ENCODE measurements at places on chromosomes 16 and 17.

GRCh38 chr17:71432378-71433315 is 688.2 kb upstream of the SOX9 start:
- peak; percentile 83 for DNase-seq

- DNase-seq = no peak
Observed at GRCh38 chr16:62272035-62272434, 235.8 kb upstream of the CDH8 start.

DNA sequence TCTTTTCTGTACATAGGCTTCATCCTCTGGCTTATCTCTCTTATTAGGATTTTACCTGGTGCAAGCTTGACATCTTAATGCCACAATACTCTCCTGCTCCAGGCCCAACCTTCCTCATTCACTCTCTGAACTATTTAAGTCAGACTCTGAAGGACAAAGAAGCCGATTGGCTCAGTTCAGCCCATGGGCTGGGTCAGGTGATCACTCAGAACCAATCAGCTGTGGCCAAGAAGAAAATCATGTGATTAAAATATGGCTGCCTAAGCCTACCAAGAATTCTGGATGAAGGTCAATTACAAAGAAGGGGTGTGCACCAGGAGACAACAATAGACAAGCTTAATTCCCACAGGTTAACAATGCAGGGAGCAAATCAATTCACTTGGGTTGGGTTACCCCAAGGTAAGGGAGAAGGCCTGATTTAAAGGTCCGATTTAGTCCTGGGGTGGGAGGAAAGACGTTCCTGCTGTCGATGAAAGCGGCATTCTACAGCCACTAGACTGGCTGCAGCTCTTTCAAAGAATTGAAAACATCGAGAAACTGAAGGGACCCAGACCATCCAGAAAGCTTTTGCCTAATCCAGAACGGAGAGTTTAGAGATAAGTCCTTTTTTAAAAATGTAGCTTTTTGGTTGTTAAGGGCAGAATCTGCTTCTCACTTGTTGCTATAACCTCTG is 42.9 kb upstream of the NFAT5 start:
- DNase-seq = no peak

- no peak for DNase-seq
Observed at GRCh38 chr17:17982801-17983200, 10.1 kb downstream of the DRC3 start.

GRCh38 chr17:29557085-29557738 is 9.6 kb downstream of the ABHD15 start:
- DNase-seq = peak; percentile 34

- DNase-seq = no peak
Observed at GRCh38 chr17:6000426-6000825, 69.8 kb upstream of the WSCD1 start.

- no peak for DNase-seq
Observed at GRCh38 chr17:73870473-73870872, 226.2 kb upstream of the SDK2 start.

GRCh38 chr16:49443576-49443975 is 70.0 kb downstream of the C16orf78 start:
- DNase-seq = no peak

DNA sequence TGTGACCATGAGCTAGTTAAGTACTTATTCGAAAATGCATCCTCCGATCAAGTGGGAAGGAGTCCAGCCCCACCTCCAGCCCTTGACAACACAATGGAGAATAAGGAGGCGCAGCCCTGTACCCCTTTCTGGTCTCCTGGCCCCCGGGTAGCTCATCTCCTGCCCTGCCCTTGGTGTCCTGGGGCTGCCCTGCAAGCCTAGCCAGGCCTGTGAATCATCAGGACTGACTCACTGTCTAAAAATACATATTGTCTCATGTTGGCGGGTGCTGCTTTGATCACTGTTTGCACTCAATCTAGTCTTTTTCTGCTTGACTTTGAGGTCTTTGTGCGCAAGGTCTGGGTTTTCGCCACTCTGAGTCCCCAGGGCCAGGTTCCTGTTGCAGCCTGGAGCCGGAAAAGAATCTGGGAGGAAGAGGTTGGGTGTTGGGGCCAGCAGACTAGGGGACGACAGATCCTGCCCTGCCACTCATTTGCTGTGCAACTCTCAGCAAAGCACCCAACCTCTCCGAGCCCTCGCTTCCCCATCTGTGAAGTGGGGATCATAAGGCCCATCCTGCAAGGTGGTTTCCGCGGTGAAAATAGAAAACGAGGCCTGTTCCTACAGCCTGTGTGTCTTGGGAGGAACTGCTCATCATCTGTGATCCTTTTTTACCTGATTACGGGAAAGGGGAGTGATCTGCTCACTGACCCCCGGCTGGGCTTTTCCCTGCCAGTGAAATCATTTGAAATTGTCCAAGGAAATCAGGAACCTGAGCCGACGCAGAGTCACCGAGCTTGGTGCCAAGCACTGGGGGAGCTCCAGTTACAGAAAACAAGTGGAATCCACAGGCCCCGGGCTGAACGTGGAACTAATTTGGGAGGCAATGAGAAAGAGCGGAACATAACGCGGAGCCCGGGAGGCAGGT is 230.4 kb downstream of the PARN start:
- peak; percentile 68 for DNase-seq

GRCh38 chr17:60383379-60383778 is 8.6 kb downstream of the USP32 start:
- DNase-seq = no peak

DNA sequence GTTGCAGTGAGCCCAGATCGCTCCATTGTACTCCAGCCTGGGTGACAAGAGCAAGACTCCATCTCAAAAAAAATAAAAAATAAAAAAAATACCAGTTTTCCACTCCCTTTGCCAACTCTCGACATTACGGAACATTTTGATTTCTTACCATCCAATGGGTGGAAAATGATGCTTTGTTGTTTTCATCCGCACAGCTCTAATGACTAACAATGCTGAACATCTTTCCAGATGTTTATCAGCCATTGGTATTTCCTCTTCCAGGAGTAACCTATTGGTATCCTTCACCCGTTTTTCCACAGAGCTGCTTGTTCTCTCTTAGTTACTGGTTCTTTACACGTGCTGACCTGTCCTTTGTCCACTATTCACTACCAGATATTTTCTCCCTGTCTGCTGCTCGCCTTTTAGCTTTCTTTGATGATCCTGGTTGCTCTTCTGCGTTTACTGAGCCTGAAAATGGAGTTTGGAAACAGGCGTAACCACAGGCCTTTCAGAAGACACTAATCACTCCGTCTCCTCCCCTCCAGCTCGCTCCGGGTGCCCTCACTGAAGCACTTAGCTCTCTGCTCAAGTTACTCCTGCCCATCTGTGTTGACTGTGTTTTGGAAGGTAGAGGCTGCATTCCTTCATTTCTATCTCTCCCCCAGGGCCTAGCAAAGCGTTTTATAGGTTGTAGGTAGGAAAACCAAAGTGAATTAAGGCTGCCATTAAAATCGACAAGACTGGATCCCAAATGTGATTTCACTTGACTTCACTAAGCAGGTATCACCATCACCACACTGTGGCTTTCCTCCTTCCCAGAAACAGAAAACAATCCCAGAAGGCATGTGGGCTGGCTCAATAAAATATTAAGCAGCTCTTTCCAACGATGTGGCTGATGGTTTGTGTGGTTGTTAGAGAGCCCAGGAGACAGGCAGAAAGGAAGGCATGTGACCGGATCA is 8.9 kb downstream of the SHPK start:
- peak; percentile 15 for DNase-seq

- DNase-seq = peak; percentile 59
Observed at GRCh38 chr17:49575679-49576087, at the start of gene NXPH3. Gene NXPH3, plus strand, starts transcription at chr17:49575871. Its CDS starts 349 bp downstream, at chr17:49576220.

DNA sequence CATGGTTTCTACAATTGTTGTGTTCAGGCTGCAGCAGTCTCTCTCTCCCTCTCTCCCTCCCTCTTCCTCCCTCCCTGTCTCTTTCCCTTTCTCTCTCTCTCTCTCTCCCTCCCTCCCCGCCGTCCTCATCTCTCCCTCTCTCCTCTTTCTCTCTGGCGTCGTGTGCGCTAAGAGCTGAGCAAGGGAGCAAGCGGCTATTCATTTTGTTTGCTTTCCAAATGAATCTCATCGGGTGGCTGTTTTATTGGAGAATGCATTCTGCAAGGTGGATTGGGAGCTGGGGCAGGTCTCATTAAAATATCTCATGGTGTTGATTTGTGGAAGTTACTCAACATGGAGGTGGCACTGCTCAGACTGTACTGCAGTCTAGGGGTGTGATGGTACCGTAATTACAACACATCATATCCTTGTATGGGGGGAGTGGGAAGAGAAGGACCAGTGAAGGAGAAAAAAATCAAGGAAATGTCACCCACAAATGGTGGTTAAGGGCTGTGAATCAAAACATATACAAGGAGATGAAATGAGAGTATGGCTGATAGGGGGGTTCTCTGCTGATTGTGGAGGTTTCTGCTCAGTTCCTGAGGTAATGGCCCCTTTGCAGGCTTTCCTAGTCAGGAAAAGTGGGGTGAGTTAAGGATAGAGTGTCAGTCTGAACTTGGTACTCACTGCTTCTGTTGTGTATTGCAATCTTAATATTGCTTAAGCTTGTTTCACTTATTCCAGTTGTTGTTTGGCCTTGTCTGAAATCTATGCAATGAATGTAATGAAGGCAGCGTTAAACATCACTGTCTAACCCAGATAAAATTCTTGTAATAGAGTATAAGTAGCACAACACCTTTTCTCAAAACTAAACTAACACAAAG is 2.7 kb downstream of the MSL1 start:
- peak; percentile 26 for DNase-seq

DNA sequence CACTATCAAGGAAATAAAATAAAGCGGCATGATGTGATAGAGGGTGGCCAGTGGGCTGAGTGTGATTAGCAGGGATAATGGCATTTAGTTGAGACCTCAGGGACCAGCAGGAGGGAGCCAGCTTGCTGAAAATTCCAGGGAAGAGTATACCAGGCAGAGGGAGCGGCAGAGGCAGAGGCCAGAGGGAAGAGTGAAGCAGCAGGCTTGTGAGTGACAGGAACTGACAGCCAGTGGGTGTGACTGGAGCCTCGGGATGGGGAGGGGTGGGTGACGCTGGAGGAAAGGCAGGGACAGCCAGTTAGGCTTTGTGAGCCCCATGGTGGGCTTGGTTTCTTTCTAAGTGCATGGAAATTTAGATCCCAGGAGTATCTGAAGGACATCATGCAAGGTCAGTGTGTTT is 209.7 kb upstream of the CACNG3 start:
- no peak for DNase-seq

- DNase-seq = no peak
Observed at GRCh38 chr16:4894276-4895150, 42.4 kb downstream of the PPL start.

GRCh38 chr17:29862951-29863350 is 67.1 kb downstream of the SSH2 start:
- DNase-seq = no peak

DNA sequence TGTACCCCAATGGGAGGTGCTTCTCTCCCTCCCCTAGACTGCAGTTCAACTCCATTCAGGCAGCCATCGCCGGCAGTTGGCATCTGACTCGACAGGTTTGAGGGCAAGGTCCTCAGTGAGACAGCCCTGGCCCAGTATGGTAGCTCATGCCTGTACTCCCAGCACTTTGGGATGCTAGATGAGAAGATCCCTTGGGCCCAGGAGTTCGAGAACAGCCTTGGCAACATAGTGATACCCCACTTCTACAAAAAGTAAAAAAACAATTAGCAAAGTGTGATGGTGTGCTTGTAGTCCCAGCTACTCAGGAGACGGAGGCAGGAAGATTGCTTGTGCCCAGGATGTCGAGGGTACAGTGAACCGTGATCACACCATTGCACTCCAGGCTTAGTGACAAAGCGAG is 12.1 kb downstream of the VPS35L start:
- DNase-seq = no peak

DNA sequence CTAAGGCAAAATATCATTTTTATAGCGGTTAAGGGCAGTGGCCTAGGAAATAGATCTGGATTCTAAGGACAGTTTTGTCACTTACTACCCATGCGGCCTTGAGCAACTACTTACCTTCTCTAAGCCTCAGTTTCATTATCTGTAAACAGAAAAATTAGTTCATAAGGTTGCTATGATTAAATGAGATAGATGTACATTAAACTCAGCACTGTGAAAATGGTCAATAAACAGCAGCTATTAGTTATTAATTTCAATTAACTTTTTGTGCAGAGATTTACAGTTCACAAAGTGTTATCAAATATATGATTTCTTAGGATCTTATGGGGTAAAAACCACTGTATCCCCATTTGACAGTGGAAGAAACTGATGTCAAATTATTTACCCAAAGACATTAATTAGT is 135.5 kb upstream of the CORO6 start:
- no peak for DNase-seq

- DNase-seq = no peak
Observed at GRCh38 chr17:64950871-64951270, 31.6 kb upstream of the LRRC37A3 start.

DNA sequence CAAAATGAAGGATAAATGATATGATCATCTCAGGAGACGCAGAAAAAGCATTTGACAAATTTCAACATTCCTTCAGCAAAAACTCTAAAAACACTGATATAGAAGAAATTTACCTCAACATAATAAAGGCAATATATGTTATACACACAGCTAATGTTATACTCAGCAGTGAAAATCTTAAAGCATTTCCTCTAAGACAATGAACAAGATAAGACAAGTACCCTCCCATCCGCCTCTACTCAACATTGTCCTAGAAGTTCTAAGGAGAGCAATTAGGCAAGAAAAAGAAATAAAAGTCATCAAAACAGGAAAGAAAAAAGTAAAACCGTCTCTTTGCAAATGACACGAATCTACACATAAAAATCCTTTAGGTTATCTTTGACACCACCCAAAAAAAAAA is 1432.8 kb downstream of the CDH11 start:
- no peak for DNase-seq

- DNase-seq = no peak
Observed at GRCh38 chr16:77085981-77086380, 105.0 kb upstream of the MON1B start.

Measured in mammary epithelial cell (primary cell).